ENCODE measurements at places on chromosomes 7 and 10.
A peak's percentile ranks its signal among the peaks of the same experiment; 100 is the strongest.

DNA sequence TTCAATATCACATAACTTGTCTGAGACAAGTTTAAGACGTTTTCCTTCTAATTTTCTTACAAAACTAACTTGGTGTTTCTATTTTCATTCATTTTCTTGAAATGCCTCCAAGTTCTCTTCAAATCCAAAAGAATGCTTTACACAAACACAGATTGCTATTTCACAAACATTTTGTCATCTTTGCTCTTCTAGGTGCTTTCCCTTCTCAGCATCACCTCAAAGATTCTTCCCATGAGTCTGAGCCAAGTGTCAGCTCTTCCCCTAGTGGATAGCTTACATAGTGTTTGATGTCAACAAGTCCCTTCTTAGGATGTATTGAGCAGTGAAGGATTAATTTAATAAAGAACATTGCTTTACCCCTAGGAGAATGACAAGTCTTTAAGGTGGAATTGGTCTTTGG, 38.1 kb upstream of the SEMA3A start:
- no peak for DNase-seq

GRCh38 chr7:84823530-84823929, 363.3 kb downstream of the SEMA3D start:
- DNase-seq, result no peak

- DNase-seq, result peak; percentile 3
Observed at GRCh38 chr10:35821339-35821911, 179.3 kb upstream of the FZD8 start.

GRCh38 chr10:99895867-99896266, 113.4 kb downstream of the ABCC2 start:
- DNase-seq, result no peak

DNA sequence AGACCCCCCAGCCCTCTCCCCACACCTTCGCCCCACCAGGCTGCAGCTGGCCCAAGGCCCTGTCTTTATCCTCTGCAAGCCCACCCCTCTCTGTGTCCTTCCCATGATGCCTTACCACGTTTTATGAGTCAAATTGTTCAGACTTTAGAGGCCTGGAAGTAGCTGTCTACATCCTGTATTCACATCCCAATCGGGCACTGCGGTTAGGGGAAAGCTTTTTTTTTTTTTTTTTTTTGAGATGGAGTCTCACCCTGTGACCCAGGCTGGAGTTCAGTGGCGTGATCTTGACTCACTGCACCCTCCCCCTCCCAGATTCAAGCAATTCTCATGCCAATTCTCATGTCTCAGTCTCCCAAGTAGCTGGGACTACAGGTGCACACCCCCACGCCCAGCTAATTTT, 121.5 kb upstream of the SH2B2 start:
- no peak for DNase-seq

DNA sequence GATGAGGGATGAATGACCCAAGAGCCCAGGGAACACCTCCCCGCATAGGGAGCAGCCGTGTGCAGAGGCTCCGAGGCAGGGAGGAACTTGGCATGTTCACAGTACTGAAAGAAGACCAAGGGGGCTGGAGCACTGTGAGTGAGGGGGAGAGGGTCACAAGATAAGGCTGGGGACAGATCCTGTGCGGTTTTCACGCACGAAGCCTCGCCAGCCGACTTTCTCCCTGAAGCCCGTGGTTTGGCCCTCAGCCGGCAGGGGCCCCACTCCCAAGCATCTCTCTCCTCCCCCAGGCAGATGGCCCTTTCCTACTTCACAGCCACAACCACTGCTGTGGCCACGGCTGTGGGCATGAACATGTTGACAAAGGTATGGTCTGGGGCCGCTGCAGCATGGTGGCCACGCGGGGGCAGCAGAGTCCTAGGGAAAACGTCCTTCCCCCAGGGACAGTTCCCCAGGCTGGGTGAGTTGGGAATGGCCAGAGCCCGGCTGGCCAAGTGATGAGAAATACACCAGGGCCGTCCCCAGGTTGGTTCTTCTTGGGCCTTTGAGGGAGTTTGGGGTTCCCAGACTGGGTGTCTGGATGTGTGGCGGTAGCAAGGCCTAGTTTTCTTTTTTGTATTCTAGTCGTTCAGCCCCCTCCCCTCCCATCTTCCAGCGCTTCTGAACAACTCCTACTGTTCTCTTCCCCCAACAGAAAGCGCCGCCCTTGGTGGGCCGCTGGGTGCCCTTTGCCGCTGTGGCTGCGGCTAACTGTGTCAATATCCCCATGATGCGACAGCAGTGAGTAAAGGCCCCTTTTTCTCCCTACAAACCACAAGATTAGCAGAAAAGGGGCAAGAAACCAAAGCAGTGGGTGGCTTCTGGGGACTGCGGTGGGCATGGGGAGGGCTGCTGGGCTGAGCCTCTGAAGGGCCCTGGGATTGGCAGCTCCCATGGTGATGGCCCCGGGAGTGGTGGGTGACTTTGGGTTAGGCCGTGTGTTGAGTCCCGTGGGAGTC, 14.4 kb upstream of the WBP1L start:
- peak; percentile 50 for DNase-seq
